Stimulated activated CD8-positive, alpha-beta memory T cell treated with anti-CD3 and anti-CD28 coated beads, Interleukin-4, amount 100 ng/mL, for 4 hours (primary cell): ENCODE measurements at places on chromosomes 2 and 18.

DNA sequence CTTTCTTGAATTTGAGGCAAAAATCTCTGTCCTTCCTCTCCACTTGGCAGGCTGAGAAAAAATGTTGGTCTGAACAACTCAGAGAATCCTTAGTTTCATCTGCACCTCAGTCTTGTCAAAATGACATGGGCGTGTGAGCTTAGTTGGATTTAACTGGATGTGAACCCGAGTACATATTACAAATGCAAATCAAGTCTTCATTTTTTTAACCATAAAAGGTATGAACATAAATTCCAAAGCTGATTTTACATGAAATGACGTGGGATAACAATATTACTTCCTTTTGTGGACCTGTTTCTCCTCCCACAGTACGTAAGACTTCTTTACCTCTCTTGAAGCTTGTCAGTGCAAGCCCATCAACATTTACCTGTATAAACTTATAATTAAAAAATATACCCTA is 32.6 kb upstream of the RND3 start:
- DNase-seq, result no peak

- DNase-seq, result no peak
Measured at GRCh38 chr18:35376393-35376741, 770 bp downstream of the ZNF396 start.

DNA sequence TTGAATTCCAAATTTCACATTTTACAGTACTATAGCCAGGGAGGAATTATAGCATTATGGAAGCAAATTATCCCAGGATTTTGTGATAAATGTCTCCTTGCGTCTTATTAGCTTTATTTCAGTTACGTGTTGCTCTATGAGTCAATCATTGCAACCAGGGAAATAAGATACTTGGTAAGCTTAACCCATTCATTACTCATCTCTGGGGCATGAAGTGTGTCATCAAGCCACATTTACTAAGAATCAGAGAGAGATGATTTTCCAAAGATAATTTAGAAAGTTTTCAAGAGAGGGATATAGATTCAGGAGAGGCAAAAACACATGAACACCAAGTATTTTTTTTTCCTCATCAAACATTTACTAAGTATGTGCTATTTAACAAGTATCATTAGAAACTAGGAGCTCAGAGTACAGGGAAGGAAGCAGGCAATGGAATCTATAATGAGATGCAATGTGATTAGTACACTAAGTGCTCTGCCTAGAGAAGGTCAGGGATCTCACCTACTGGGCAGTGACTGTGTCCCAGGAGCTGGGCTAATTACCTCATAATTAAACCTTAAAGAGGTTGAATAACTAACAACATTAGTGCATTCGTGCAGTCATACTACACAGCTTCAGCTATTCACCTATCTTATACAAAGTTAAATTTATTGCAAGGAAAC is 217.8 kb upstream of the NXPH2 start:
- DNase-seq, result no peak

GRCh38 chr2:240952496-240953246 is 45.7 kb upstream of the SNED1 start:
- no peak for DNase-seq

DNA sequence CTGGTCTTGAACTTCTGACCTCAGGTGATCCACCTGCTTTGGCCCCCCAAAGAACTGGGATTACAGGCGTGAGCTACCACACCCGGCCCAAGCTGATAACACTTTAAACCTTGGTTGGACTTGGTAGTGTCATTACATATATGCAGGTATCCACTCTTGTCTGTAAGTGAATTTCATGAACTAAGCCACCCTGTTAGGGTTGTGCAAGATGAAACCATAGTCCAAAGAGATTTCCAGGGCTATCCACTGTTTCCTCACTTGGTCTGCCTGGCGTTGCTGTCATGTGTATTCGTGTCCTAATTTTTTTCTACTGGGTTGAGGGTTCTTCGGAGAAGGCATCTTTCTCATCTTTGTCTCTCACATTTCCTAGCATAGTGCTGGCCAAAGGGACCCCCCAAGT is 203.0 kb downstream of the CAMKMT start:
- DNase-seq, result no peak

DNA sequence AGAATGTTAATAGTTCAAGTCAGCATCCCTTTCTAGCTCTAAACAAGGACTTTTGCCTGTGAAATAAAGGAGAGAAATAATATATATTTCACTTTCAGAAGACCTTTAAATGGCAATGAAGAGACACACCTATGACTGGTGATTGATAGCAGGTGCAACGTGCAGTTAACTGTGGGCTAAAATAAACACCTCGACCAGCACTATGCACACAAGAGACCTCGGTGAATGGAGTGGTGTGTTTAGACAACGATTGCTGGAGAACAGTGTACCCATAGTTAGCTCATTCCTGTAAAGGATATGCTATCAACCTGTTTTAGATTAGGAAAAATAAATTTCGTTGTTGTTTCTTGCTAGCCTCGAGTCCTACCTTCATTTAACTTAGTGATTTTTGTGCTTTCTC is 143.4 kb downstream of the NR4A2 start:
- DNase-seq, result no peak

GRCh38 chr2:12062053-12062395 is 315.6 kb downstream of the LPIN1 start:
- no peak for DNase-seq

GRCh38 chr2:218129458-218130135 is 3.8 kb downstream of the CXCR2 start:
- DNase-seq, result no peak

GRCh38 chr2:221360742-221361141 is 211.4 kb downstream of the EPHA4 start:
- DNase-seq, result no peak

- no peak for DNase-seq
Measured at GRCh38 chr2:135510577-135510976, 20.4 kb downstream of the ZRANB3 start.

- DNase-seq, result no peak
Measured at GRCh38 chr18:35164133-35164532, 76.7 kb upstream of the ZNF397 start.

DNA sequence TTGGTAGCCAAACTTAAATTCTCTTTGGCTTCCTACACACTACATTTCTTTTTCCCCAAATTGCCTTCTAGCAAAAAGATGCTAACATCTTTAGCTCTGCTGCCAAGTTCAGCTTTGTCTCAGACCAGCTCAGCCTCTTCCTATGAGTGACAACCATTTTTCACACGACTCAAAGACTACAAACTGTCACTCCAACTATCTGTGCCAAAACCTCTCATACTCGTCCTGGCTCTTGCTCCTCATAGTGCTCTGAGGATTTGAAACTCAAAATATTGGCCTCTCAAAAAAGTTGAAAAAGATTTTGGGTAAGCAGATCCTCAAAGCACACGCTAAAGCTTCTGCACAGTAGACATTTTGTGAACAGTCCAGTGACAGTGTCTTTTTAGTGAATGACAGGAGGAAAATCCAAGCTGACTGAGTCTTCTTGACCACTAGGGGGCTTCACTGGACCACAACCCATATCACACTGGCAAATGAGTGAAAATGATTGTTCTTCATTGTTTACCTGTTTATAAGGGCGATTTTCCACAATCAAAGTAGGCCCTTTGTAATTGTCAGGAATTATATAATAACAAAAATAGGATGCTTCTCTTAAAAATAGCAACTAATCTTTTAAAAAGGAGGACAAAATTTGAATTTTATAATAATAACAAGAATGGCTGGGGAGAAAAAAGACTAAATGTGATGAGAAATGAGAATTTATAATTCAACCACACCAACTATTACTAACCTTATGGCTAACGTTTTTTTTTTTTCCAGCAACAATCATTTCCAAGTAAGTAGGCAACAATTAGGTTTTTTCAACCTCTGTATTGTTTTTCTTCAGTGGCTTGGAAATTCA is 85.5 kb upstream of the PGAP1 start:
- no peak for DNase-seq

GRCh38 chr18:11494107-11494506 is 115.3 kb upstream of the SLC35G4 start:
- no peak for DNase-seq

- DNase-seq, result no peak
Measured at GRCh38 chr2:168577885-168578284, 121.8 kb downstream of the CERS6 start.

DNA sequence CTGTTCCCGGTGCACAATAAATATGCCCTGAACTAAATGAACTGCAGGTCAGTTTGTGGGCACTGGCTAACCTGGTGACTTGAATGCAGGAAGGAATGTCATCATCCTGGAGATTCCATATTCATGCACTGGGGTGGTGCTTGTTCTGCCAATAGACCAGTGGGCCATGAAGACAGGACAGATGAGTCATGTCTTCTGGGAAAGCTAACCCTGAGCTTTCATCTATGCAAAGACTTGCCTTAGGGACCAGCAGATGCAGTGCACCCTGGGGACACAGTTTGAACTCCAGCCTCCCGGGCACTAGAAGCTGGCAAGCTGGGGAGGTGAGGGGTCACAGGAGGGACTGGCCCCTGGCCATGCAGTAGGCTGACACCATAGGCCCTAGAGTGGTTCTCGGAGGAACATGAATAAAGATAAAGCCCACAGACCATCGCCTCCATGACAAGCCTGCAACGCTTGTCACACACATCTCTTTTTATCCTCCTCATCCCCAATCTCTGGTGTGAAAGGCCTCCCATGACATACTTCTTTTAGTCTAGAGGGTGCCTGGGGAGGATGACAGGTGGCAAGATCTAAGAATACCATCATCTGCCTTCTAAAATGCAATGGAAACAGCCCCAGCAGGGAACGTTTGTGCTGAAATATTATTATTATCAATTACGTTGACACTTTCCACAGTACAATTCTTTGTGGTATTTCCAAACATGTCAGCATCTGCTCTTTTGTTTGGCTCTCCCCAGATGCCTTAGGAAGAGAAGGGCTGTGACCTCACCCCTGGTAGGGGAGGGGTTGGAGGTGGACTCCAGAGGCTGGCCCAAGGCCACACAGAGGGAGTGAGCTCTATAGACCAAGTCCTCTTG is 267.4 kb upstream of the RAB6C start:
- DNase-seq, result no peak

GRCh38 chr2:176118601-176119339 is 2.2 kb downstream of the HOXD10 start:
- DNase-seq, result no peak

DNA sequence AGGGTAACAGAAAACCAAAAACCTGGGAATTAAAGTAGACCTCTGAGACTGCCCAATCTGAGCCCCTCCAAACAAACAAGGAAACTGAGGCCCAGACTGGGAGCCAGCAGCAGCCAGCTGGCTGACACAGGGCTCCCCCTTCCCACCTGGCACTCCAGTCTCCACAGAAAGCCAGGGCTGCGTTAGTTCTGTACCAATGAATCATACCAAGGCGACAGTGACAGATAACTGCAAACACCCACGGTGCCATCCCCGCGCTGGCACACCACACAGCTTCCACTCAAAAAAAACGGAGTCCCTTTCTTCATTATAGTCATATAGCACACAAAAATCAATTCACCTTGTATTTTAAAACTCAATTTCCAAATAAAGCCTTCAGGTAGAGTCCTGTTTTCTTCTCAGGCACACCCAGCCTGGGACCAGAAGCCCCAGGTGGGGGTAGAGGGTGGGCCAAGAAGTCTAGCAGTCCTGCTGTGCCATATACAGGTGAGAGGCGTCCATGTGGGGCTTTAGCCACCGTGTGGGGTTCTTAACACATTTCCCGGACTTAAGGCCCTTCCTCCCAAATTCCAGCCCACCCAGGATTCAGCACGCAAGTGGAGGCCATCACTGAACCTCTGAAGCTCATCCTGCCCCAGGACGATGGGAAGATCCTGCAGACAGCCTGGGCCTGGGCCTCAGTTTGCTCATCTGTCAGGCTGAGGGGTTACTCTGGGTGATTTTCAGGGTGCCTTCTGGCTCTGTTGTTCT is 1.2 kb downstream of the PER2 start:
- peak; percentile 4 for DNase-seq

- DNase-seq, result no peak
Measured at GRCh38 chr2:29729401-29729800, 192.0 kb downstream of the ALK start.

- DNase-seq, result no peak
Measured at GRCh38 chr2:230770804-230771203, 58.2 kb downstream of the CAB39 start.

GRCh38 chr2:168149986-168150385 is 97.4 kb downstream of the STK39 start:
- no peak for DNase-seq

DNA sequence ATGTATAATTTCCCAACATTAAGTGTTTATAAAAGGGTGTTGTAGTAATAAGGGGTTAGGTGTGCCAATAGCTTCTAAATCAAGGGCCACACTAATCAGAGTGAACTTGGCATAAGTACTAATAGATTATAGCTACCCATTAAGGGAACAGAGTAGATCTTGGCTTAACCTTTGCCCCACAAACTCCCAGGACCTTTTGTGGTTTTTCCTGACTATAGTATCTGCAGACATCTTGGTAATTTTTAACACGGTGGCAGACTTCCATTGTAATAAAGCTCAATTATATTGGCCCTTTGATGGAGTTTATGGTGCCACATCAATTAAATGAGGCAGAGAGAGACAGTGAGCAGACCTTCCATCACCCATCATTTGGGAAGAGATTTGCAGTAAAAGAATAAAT is 358.5 kb upstream of the HNRNPA3 start:
- no peak for DNase-seq

DNA sequence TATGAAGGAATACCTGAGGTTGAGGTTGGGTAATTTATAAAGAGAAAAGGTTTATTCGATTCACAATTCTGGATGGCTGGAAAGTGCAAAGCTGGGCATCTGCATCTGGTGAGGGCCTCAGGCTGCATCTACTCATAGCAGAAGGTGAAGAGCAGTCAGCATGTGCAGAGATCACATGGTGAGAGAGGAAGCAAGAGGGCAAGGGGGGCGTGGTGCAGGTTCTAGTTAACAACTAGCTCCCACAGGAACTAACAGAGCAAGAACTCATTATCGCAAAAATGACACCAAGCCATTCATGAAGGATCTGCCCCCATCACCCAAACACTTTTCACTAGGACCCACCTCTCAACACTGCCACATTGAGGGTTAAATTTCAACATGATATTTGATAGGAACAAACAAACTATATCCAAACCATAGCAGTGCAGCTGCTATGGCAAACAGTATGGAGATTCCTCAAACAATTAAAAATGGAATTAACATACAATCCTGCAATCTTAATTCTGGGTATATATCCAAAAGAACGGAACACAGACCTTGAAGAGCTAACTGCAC is 72.8 kb upstream of the LDLRAD4 start:
- DNase-seq, result no peak

DNA sequence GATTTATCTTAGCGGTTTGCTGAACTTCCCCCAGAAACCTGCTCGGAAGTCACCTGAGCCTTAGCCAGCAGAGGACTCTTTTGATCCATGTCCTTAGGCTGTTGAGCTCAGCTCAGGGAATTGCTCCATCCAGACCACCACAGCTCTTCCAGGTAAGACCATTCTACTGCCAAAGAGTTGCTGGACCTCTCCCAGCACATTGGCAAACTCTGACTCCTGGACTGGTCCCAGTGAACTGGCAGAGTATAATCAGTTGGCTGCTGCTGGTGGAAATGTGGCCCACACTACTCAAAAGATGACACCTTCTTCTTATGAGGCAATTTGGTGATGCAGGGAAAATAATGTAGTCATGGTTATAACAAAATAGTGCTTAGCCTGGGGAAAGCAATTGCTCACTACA is 308.8 kb upstream of the FIGN start:
- no peak for DNase-seq

- DNase-seq, result no peak
Measured at GRCh38 chr18:27005589-27005988, 140.1 kb upstream of the AQP4 start.

GRCh38 chr2:124426625-124427024 is 401.5 kb downstream of the CNTNAP5 start:
- DNase-seq, result no peak

GRCh38 chr18:9482790-9483189 is 7.5 kb downstream of the RALBP1 start:
- DNase-seq, result no peak
